ENCODE measurements at places on chromosomes 3 and 15.

GRCh38 chr3:32989171-32989570, 37.7 kb downstream of the CCR4 start:
- DNase-seq, result no peak

DNA sequence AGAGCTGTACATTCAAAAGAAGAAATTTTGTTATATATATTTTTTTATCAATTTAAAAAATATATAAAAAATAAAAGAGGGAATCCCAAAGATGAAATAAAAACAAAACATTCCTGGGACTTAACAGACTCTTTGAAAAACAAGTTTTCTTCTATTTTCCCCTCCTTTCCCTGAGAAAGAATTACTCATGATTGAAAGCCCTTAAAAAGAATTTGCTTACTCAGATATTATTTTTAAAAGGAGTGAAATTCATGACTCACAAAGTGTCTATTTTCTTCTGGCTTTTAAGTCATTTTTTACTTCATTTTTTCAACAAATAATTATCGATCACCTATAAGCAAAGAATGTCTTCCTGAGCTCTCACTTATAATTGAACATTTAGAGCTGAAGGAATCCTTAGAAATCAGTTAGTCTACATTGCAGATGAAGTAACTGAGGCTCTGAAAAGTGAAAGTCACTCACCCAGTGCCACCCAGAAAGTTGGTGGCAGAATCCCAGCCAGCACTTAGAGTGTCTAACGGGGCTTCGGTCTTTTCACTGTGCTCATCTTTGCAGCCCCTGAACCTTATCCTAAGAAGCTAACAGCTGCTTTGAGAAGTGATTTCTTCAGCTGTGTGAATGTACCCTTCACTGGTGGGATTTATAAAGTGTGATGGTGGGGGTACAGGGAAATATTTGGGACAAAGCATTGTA, 42.5 kb upstream of the NUDT16 start:
- no peak for DNase-seq

GRCh38 chr3:141184430-141184829, 47.2 kb upstream of the PXYLP1 start:
- no peak for DNase-seq

DNA sequence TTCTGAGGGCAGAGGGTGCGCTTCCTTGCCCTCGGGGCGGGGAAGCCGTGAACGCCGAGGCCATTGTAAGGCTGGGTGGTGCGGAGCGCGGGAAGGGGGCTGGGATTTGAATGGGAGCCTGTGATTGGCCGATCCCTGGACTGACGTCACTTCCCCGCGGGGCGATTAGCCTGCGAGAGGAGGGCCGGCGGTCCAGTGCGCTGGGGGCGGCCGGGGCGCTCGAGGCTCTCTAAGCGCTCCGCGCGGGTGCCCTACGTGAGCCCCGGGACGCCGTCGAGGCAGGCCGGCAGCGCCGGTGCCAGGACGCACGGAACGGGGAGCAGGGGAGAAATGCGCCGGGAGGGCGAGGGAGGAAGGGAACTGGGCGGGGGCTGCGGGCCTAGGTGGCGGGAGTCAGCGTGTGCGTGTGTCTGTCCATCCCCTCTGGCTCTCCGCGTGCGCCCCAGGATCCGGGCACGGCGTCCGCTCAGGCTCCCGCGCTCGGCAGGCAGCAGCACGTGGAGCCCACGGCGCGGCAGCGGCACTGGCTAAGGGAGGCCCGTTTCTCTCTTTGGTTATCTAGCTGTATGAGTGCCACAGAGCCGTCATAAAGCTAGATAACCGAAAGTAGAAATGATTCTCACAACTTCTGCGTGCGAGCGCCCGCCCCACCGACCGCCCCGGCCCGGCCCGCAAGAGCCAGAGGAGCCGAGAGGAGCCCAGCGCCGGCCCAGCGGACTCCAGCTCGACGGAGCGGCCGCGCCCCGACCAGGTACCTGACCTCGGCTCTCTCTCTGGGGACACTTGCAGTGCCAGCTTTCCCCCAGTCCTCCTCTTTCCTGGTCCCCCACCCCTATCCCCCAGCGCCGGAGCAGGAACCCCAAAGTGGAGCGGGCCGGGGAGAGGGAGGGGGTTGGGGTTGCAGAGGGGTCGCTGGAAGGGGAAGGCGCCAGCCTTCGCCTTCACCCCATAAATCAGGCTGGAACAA, 33.1 kb upstream of the POLG start:
- DNase-seq, result no peak

DNA sequence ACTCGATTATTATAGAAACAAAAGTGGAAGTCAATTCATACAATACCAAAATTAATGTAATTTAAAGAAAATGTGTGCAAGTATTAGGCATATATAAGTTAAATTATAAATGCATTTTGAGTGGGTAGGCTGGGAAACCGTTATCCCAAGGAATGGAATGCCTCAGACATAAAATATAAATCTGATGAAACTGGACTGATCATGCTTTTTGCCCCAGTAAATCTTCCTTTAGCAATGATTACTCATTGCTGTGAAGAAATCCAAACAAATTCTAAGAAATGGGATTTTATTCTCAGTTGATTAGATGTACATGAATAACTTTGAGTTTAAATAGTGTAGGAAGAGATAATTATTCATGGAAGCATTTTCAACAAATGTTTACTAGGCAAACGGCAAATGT, 185.5 kb upstream of the KCNMB2 start:
- DNase-seq, result no peak

- peak; percentile 64 for DNase-seq
Measured at GRCh38 chr3:14452740-14453710, 50.6 kb downstream of the SLC6A6 start.

Data from NCI-H748 treated with DMSO at 0.1 percent for 48 hours (cell line).